Iris pigment epithelial cell (primary cell): ENCODE measurements at places on chromosomes 7 and 10.
A peak's percentile ranks its signal among the peaks of the same experiment; 100 is the strongest.

GRCh38 chr7:3762146-3762831, 461.2 kb downstream of the SDK1 start:
- no peak for DNase-seq

GRCh38 chr7:80819503-80819902, 99.3 kb downstream of the SEMA3C start:
- no peak for DNase-seq

DNA sequence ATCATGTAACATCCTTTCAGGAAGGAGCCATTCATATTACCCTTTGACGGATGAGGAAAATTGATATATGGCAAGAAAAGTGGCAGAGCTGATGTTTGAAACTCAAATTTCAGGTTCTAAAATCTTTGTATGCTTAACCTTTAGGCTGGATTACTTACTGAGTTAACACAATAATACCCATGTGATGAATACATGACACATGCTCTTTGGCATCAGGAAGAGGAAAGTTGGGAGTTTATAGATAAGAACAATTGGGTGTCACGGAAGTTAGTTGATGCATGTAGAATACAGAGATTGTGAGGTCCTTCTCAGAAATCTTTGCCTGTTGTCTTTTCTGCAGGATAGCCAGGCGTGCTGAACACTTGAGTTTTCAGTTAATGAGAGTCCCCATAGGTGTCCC, 572.1 kb upstream of the POM121L12 start:
- no peak for DNase-seq

DNA sequence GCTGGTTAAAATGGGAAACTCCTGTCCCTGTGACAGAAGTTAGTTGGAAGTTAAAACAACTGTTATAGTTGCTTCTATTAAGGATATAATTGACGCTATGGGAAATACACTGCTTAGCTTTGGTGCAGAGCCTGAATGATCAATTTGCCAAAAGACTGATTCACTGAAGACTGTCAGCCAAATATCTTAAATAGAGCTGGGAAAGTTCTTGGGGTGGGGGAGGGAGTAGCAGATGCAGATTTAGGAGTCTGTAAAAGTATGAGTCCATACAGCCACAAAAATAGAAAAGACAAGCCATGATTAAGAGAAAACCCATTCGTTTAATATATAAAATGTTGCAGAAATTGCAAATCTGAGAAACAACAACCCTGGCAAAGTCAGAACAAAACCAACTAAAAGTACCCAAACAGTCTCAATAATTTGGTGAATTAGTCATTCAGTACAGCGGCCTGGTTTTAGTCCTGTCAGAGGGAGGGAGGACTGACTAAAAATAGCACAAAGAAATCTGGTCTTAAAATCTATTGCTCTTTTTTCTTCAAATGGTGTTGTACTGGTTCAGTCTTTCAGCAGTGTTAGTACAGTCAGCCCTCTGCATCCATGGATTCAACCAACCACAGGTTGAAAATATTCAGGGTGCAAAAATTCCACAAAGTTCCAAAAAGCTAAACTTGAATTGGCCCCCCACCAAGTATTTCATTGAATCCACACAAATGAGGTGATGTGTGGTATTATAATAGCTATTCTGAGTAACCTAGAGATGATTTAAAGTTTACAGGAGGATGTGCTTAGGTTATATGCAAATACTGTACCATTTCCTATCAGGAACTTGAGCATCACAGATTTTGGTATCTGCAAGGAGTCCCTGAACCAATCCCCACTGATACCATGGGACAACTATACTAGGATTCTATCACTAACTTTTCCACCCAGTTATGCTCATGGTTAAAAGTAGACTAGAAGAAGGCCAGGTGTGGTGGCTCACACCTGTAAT, 30.0 kb downstream of the STK17A start:
- peak; percentile 46 for DNase-seq

GRCh38 chr7:130292682-130293257, at the start of gene CPA4:
CPA4 (plus strand) TSS chr7:130293161; CDS start chr7:130293181, 20 bp downstream.
- peak; percentile 96 for DNase-seq

GRCh38 chr7:57344957-57345356, 105.0 kb upstream of the ZNF716 start:
- no peak for DNase-seq

- DNase-seq: peak; percentile 79
Observed at GRCh38 chr10:86958901-86959736, 720 bp downstream of the SNCG start.

- DNase-seq: no peak
Observed at GRCh38 chr7:68733219-68734153, 864.8 kb upstream of the AUTS2 start.

GRCh38 chr7:81983406-81983805, 213.6 kb upstream of the HGF start:
- no peak for DNase-seq

GRCh38 chr7:39507866-39508551, 58.2 kb upstream of the YAE1 start:
- DNase-seq: no peak

DNA sequence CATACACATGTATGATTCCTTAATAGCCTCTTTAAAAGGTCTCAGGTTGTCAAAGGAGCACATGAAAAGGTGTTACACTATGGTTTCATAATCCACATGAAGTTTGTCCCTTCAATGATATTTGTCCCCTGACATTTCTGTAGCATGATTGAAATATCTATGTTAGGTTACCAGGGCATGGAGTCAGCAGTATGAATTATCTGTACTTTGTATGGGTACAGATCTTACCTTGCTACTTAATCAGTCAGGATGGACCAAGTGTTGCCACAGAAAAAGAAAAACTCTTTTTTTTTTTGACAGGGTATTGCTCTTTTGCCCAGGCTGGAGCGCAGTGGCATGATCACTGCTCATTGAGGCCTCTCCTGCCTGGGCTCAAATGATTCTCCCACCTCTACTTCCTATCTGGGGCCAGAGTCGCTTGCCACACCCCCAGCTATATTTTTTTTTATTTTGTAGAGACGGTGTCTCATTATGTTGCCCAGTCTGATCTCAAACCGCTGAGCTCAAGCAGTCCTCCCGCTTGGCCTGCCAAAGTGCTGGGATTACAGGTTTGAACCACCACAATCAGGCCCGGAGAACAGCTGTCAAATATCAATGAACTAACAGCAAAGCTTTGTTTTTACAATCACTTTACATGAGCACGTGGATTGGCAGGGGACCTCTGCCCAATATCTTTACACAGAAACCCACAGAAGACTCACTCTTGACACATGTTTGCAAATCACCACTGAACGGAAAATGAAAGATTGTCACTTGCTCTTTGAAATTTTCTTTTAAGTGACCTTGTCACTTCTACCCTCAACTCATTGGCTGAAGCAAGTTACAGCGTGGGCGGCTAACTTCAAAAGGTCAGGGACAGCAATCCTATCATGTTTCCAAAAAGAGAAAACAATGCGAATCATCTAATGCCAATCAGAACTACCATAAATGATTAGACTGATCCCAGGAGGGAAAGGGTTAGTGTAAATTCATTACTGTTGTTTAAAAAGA, 140.2 kb downstream of the PRKG1 start:
- no peak for DNase-seq

DNA sequence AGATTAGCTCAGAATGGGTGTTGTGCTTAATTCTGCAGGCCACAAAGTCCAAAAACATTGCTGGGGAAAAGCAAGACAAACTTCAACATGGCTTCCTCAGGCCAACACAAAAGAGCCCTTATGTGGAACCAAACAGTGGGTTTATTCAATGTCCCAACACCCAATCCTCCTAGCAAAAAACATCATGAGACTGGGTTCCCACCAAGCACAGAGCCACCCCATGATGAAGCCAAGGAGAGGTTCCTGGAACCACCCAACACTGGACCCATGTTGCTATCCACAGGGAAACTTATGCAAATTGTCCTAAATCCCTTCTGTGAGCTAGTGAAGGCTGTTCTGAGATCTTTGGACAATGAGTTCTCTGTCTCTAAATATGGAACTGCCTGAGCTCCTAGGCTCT, 24.0 kb downstream of the SLC25A13 start:
- no peak for DNase-seq

GRCh38 chr10:64283621-64284020, 762.4 kb downstream of the REEP3 start:
- DNase-seq: no peak

DNA sequence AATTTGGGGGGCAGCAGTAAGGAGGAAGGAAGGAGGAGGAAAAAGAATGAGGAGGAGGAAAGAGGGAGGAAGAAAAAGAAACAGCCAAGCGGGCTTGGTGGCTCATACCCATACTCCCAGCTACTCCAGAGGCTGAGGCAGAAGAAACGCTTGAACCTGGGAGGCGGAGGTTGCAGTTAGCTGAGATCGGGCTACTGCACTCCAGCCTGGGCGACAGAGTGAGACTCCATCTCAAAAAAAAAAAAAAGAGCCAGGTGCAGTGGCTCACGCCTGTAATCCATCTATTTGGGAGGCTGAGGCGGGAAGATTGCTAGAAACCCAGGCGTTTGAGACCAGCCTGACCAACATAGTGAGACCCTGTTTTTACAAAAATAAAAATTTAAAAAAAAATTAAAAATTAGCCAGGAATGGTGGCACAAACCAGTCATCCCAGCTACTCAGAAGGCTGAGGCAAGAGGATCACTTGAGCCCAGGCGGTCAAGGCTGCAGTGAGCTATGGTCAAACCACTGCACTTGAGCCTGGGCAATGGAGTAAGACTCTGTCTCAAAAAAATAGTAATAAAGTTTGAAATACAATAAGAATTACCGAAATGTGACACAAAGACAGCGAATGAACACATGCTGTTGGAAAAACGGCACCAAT, 14.1 kb upstream of the CRCP start:
- DNase-seq: peak; percentile 23

- no peak for DNase-seq
Observed at GRCh38 chr7:28853150-28853549, 105.0 kb downstream of the TRIL start.

DNA sequence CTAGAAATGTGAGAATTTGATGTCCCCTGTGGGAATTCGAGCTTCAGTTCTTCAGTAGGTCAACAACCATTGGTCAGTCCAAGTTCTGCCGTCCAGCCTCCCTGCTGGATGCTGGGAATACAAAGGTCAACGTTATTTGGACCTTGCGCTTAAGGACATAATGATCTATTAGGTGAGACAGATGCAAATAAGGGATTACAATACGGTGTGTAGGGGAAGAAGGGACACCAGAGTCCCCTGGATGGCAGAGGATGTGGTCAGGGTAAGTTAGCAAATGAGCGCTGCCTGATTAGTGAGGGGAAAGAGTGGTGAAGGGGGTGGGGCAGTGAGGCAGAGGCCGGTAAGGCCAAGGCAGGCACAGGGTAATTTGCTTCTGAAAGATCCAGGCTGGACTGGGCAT, 16.2 kb downstream of the CCNY start:
- no peak for DNase-seq

DNA sequence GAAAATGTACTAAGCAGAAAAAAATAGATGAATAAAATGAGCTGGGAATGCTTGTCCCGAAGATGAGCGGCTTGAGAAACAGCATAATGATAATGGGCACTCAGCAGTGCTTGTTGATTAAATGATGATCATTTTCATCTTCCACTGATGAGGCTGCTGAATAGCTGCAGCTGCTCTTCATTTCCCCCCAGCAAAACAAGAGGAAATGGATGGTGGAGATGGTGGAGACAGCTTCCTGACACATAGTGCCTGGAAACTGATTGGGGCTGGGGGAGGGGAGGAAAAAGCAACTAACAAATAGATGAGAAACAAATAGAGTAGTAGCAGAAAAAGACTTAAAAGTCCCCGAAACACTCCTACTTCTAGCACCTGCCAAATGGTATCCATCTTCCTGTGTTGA, 41.4 kb downstream of the MRC1 start:
- DNase-seq: no peak

GRCh38 chr10:131187926-131188325, 123.6 kb downstream of the TCERG1L start:
- no peak for DNase-seq

DNA sequence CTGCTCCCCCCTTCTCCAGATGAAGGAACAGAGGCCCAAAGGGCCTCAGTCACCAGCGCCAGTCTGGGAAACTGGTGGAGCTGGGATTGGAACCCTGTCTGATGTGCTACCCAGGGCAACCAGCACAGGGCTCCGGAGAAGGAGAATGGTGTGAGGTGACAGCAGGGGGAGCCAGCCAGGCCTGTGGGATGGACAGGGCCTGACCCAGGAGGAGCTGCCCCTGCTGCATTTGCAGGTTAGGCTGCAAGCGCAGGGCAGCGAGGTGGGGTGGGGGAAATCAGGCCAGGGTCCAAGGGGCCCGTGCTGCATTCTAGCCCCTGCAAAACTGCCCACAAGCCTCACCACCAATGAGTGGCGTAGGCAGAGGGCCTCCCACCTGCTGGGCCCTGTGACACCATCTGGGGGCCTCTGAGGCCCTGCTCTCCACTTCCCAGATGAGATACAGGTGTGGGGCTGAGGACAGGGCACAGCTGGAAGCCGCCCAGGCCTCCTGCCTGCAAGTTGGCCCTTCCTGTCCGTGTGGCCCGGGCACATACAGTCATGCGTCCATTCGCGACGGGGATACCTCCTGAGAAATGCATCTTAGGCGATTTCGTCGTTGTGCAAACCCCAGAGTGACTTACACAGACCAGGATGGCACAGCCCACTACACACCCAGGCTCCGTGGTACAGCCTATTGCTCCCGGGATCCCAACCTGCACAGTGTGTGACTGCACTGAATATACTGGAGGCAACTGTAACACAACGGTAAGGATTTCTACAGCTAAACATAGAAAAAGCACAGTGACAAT, 45.3 kb downstream of the RASGEF1A start:
- DNase-seq: no peak

DNA sequence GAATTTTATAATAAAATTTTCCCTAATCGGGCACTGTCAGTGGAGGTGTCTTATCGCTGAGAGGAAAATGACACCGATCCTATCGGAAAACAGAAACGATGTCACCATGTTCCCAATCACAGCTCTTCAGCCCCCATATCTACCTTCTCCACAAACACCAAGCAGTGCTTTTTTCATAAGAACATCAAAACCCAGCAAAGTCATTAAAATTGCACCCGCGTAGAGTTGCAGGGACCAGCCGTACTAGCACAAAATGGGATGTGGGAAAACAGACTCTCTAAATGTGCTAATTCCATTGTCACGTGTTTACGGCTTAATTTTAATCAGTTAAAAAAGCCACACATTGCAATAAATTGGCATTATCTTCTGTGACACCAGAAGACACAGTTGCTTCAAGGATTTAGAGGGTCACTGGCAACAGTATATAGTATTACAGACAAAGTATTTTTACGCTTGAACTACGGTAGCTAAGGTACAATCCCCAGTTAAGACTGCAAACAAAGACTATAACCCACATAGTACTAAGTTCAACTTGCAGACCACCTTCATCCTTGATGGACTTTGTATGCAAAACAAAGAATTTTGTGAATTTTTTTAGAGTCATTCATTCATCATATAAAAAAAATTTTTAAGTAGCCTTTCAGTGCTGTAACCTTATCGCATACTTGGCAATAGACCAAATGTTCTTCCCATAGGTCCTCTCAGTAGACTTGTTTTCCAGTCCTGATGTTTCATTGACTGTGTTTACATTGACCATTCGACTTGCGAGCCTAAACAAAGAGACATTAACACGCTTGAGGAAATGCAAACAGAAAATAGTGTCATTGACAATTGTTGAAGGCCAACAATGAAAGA, 116.0 kb downstream of the VTI1A start:
- DNase-seq: peak; percentile 35

GRCh38 chr10:56547163-56547562, 186.1 kb upstream of the ZWINT start:
- DNase-seq: no peak
